ENCODE measurements at places on chromosomes 3 and 15.

DNA sequence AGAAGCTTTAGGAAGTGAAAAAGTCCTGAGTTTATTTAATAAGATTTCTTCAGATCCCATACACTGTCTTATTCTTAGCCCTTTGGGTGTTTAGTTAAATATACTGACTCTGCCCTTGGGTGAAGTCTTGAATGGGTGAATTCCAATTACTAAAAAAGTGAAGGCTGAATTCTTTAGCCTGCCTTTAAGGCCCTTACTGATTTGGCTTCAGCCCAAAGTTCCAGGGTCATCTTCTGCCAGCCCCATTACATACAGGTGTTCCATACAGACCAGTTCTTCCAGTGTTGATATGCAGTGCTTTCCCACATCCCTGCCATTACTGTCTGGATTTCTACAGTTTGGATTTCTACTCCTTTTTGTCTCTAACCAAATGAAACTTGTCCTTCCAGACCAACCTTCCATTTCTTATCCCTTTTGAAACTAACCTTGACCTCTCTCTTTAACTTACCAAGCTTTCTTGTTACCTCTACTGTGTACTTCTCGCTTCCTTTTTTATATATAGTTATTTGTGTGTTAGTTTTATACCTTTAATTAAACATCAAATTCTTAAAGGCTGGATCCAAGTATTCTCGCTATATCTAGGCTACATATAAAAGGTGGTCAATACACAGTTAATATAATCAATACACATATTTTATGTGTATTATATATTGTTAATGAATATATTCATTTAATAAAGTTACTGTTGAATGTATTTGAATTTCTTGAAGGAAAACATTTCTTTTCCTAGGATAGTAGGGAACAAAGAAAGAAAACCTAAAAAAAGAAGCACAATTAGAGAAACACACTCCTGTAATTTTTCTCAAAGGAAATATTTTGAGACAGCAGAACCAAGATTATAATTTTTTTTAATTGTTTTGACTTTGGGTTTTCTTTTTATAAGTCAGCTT, 15.0 kb downstream of the MBNL1 start:
- no peak for DNase-seq

GRCh38 chr3:186095561-186096081, 13.3 kb downstream of the ETV5 start:
- DNase-seq = no peak

GRCh38 chr3:122919291-122919610, 108.3 kb downstream of the SEMA5B start:
- DNase-seq = no peak

GRCh38 chr15:57573151-57573550, 18.6 kb upstream of the MYZAP start:
- no peak for DNase-seq

- DNase-seq = no peak
Measured at GRCh38 chr3:148742118-148742517, 44.4 kb downstream of the AGTR1 start.

DNA sequence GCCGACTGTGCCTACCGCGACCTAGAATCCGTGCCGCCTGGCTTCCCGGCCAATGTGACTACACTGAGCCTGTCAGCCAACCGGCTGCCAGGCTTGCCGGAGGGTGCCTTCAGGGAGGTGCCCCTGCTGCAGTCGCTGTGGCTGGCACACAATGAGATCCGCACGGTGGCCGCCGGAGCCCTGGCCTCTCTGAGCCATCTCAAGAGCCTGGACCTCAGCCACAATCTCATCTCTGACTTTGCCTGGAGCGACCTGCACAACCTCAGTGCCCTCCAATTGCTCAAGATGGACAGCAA, 1.4 kb downstream of the ISLR start:
- no peak for DNase-seq

- no peak for DNase-seq
Measured at GRCh38 chr15:87200149-87200548, 1056.4 kb downstream of the NTRK3 start.

DNA sequence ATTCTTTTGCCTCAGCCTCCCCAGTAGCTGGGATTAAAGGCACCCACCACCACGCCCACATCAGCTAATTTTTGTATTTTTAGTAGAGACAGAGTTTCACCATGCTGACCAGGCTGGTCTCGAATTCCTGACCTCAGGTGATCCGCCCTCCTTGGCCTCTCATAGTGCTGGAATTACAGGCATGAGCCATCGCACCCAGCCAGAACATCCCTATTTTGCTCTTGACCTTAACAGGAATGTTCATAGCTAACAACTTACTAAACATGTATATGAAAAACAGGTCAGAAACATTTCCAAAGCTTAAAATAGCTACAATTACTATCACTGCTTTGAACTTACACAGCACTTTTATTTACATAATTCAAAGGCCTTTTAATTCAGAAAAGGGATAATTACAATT, 33.7 kb downstream of the UQCC5 start:
- no peak for DNase-seq

- DNase-seq = no peak
Measured at GRCh38 chr3:157354722-157355121, 81.9 kb upstream of the PTX3 start.

- peak; percentile 13 for DNase-seq
Measured at GRCh38 chr15:65132878-65133547, 595 bp downstream of the PDCD7 start.

DNA sequence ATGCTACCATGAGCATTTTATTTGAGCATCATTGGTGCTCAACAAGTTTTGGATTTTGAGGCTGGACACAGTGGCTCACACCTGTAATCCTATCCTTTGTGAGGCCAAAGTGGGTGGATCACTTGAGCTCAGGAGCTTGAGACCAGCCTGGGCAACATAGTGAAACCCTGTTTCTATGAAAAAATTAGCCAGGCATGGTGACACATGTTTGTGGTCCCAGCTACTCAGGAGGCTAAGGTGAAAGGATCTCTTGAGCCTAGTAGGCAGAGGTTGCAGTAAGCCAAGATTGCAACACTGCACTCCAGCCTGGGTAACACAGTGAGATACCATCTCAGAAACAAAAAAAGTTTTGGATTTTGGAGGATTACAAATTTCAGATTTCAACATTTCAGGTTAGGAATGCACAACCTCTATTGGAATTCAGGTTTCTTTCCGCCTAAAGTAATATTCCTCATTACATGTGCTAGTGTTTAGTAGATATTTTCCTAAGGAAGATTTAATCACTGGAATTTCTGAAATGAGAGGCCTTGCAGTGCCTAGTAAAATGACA, 27.6 kb downstream of the CNOT10 start:
- DNase-seq = no peak

DNA sequence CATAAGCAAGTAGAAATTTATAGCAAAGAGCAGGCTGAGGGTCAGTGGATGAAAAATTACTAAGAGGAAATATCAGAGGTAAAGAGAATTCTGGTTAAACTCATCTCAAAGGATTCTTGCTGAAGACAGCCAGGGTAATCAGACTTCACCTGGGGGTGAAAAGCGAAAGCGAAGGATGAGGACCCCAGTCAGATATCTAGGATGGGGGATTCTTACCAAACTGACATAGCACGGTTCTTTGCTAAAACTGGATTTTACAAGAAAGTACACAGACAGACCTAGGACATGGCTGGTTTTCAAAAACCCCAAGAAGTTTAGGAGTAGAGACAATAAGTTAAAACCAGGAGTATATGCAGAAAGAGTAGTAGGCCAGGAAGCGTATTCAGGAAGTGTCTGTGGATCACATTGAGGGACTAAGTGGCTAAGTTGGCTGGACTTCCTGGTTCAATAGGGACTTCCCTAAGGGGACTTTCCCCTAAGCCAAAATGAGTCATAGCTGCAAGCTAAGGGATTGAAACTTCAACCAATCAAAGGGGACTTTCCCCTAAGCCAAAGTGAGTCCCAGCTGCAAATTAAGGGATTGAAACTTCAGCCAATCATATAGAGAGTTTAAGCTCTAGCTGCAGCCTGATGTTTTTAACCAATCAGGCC, 2.4 kb upstream of the CFAP91 start:
- DNase-seq = no peak

DNA sequence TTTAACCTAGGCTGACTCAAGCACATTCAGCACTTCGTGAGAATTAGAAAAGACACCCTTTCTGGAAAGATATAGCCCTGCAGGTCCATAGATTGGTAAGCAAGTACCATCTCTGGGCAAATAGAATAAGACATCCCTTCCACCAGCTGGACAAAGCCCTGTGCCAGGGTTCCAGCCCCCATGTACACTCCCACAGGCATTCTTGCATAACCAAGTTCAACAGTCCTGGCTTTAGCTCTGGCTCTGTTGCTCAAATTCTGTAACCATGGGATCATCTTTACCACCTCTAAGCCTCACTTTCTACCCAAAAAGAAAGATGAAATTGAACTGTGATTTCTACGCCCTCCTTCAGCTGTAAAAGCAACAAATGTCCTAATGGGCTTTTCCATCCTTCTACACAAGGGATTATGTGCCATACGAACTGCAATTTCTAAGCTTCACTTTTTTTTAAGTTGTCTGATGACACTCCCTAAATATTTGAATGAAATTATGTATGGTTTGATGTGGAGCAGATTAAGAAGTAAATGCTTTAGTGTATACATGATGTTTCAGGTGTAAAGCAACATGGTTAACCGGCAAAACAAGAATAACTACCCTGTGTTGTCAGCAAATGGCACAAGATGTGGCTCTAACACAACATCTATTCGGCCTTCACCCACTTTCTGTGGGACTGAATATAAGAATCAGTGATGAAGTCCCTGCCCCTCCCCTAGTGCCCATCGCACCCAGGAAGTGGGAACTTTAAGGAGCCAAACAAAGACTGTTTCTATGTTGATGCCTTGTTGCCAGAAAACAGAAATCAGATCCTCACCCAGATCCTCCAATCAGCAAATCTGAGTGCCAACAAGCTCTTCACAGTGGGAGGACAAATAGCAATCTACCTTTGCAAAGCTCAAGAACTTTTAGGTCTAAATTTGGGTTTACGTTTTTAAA, 165.7 kb downstream of the P3H2 start:
- no peak for DNase-seq

DNA sequence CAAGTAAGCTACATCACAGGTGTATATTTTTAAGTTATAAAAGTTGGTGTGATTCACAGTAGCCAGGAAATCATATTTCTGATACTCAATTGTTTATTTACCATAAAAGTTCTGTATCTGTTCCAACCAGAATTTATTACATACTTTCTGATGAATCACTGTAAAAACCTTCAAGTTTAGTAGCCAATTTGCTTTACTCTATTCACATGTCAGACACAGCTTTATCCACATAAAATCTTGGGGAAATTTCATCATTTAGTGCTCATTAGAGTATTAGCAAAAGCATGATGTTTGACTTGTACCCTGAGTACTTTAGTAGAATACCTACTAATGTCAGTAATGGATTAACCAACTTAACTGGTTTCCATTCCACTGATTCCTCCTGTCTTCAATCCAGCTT, 249.8 kb downstream of the POLQ start:
- DNase-seq = no peak

DNA sequence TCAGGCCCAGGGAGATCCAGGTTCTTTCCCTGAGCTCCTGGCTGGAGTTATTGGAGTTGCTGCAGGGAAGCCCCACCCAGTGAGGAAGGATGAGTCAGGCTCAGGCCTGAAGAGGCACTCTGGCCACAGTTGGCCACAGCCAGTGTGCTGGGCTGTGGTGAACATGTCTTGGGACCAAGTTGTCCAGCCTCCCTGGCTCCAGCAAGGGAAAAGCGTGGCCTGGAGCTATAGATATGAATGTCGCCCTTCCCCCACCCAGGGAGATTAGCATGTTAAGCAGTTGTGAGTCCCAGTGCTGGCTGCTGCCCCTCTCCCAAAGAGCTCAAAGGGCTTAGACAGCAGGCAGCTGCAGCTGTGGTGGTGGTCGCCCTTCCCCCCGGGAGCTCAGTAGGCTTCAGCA, 963.2 kb downstream of the ROBO2 start:
- DNase-seq = no peak

DNA sequence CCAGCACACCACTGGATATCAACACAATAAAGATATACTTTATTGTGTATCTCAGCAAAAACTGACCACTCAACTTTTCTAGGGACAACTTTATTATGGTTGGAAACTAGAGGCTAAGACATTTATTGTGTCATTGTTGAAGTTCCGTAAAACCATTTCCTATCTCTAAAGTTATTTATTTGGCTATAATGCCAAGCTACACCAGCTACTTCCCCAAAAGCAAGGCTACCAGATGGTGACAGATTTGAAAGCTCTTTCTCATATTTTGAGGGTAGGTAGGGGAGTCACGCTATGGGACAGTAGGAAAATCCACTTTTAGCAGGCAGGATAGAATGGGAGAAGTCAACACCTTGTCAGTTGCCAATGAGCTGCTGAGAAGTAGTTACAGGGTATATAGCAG, 834.6 kb upstream of the CFAP20DC start:
- no peak for DNase-seq

- DNase-seq = no peak
Measured at GRCh38 chr3:14935592-14936345, 11.6 kb upstream of the NR2C2 start.

- no peak for DNase-seq
Measured at GRCh38 chr15:97077975-97078374, 747.5 kb downstream of the NR2F2 start.

GRCh38 chr3:119642746-119643473, 17.5 kb downstream of the POPDC2 start:
- no peak for DNase-seq

- DNase-seq = no peak
Measured at GRCh38 chr3:24101676-24102168, 156.6 kb downstream of the NR1D2 start.

GRCh38 chr15:30921106-30921505, 17.4 kb downstream of the FAN1 start:
- no peak for DNase-seq

GRCh38 chr15:78685925-78686324, 44.9 kb upstream of the CHRNB4 start:
- DNase-seq = no peak

- DNase-seq = no peak
Measured at GRCh38 chr3:172918165-172918564, 167.6 kb downstream of the ECT2 start.

GRCh38 chr3:126351086-126351770, 6.0 kb downstream of the KLF15 start:
- no peak for DNase-seq
